ENCODE measurements at places on chromosomes 6 and 20.

DNA sequence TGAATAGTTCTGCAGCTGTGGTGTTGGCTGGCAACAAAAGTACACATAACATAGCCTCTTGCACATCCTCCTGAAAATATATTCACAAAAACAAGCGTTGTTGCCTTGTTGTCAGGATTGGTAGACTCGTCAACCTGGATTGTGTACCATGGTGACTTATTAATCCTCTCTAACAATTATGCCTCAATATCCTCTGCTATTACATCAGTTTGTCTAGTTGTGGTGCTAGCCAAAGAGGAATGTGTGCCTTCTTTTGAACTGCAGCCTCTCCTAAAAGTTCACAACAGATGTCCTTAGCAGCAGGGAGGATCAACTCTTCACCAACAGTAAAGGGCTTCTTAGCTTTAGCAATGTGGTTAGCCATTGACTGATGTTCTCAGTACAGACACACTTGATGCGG is 3.6 kb upstream of the SF3B5 start:
- no peak for DNase-seq

DNA sequence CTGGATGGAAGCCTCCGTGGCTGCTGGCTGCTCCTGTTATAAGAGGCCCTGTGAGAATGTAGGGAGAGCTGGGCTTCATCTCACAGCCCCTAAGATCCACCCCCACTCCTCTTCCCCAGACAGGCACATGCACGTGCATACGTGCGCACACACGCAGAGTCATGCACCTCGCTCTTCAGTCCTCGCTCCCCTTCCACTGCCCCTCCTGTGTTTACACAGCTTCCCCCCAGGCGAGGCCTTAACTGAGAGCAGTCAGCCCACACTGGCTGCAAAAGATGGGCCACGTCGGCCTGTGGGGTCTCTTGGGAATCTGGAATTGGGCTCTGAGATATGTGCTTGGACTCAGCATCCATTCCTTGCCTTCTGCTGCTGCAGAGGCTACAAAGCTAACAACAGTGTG is 35.2 kb upstream of the MLN start:
- DNase-seq, result no peak

DNA sequence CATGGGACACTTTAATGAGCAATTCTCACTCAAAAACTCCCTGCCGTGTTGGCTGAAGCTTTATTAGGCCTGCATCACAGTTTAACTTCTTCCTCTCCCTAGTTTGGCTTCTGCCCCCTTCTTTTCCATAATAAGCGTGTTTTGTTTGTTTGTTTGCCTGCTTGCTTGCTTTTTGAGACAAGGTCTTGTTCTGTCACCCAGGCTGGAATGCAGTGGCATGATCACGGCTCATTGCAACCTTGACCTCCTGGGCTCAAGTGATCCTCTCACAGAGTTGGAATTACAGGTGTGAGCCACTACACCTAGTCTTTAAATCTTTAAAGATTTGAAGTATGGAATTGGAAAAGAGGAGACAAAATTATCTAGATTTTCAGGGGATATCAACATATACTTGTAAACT is 25.4 kb upstream of the DNAAF9 start:
- no peak for DNase-seq

- DNase-seq, result peak; percentile 85
Measured at GRCh38 chr6:136113736-136114173, 136.4 kb downstream of the MTFR2 start.

GRCh38 chr20:47800623-47801022 is 15.3 kb upstream of the SULF2 start:
- DNase-seq, result no peak

GRCh38 chr6:56821005-56821432 is 133.9 kb upstream of the BEND6 start:
- no peak for DNase-seq

- no peak for DNase-seq
Measured at GRCh38 chr6:14458669-14459266, 341.2 kb downstream of the CD83 start.

DNA sequence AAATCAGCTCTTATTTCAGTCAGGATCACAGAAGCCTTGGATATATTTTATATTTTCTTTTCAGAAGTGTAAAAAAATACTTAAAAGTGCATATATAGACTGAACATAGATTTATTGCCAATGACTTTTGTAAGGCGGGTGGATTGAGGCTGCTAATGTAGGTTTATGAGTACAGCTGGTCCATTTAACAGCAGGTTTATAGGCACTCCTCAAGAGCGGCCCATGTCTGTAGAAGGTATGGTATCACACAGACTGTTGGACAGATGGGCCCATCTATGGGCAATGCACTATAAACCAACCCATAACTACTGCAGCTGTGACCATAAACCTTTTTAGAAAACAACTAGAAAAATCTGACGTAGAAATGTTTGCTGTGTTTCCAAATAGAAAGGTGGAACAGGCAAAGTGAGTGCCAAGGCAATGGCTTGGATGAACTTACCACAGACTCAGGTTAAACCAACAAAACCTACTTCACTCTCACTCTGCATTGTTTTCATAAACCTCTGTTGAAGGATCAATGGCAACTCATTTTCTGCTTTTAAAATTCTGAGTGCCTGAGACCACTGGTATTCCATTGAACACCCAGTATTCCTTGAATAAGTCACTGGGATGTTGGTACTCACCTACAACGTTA is 170.6 kb upstream of the EYA4 start:
- no peak for DNase-seq

DNA sequence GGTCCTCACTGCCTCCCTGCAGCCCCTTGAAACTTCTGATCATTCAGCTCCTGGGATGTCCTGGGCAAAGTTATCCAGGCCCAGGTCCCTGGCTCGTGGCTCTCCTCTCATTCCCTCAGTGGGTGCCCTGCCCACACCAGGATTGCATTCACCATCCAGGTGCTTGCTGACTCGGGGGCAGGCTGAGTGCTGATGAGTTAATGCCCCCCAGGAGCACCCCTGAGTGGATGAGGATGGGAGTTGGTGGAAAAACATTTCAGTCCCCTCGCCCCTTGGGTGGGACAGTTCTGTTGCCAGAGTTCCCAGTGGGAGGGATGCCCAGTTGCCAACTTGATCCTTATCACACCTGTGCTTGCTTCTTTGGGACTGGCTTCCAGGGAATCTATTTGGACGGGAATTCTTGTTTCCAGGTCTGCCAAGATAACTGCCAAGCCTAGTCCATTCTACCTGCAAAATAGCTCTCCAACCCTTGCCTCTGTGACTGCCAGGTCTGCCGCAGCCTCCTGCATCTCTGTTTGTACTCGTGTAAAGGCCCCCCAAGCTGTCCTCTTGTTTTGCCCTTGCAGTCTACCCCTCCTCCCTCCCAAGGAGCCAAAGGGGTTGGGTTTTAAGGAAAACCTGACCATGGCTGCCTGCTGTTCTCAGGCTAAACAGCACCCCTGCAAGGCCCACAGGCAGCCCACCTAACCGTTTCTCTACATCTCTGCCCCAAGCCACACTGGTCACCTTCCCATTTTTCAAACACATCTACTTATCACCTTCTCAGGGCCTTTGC is 11.6 kb upstream of the RSPO4 start:
- DNase-seq, result no peak

DNA sequence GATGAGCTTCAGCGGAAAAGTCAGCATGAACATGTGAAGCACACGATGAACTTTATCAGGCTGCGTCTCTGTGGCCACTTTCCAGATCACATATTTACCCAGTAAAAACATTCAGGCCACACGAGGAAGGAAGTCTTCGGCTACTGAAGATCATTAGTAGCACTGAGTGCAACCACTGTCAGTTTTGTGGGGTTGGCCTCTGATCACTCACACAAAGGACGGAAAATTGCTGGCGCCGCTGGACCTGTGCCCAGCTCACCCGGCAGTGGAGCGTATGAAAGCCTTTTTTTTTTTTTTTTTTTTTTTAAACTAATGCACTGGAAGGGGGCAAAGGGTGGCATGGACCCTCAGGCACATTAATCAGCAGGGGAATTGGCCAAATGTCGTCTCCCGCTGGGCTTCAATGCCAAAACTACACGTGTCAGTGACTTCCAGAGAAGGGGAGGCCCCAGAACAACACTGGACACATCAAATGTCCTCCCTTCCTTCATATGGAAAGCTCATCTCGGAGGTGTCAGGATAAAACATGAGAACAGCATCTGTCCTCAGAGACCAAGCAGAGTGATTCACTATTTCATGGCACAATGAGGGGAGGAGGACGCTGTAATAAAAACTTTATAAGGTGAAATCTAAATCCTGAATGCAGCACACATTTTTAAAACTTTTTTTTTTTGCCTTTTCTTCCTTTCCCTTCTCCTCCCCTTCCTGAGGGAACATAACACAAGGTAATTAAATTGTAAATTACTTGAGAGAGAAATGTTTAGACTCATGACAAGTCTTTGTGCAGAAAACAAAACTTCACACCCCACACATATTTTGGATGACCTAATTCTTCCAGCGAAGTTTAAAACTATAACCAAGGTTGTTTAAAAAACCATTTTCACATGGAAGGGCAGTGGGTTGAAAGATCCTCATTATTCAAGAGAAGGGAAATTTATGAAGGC is 223.4 kb downstream of the FOXC1 start:
- DNase-seq, result peak; percentile 70

GRCh38 chr6:30894381-30894780 is 10.1 kb downstream of the DDR1 start:
- DNase-seq, result no peak

- DNase-seq, result no peak
Measured at GRCh38 chr6:34319471-34319885, 70.7 kb upstream of the SMIM29 start.

DNA sequence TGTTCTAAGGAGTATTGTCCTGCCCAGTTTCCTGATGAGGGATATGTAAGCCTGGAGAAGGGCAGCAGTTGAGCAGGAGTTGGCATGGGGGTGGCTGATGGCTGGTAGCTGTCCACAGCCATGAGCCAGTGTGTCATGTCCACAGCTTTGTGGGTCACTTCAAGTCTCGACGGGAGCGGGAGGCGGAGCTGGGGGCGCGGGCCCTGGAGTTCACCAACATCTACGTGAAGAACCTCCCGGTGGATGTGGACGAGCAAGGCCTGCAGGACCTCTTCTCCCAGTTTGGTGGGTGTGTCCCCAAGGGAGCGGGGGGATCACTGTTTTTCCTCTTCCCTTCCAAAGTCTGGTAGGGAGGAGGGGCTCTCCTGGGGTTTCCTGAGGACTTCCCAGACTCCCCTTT is 8.9 kb downstream of the PABPC1L start:
- no peak for DNase-seq

DNA sequence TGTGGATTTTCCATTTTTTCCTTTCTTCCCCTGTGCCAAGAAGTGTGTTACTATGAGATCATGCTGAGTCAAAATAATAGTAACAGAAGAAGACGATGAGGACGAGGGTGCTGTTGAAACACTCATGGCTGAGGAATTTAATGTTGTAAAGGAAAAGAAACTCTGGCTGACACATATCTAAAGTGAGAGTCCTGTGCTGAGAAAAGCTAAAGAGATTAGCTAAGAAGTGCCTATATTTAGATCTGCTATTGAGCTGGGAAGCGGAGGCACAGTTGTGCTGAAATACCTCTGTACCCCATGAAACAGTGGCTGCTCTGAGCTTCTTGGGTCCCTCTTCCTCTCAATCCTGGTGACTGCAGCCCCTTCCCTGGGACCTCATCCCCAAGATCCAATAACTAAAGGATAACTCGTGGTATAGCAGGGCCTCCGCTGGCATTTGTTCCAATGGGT is 1.1 kb upstream of the SYTL3 start:
- DNase-seq, result peak; percentile 56

DNA sequence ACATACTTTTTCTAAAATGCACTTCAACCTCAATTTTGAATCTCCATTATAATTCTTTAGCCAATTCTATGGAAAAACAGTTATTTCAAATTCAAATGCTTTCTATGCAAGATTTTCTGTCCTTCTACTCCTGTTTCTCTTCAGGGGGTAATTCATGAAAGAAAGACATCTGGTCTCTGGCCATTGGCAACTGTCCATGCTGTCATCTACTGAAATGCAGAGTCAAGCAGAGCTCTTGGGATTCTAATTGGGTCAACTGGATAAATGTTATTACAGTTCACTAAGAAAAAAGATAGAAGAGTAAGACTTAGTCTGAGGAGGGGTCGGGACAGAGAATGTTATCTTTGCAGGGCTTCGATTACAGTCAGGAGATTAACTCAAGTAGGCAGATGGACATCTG is 22.0 kb upstream of the BMP5 start:
- DNase-seq, result no peak

DNA sequence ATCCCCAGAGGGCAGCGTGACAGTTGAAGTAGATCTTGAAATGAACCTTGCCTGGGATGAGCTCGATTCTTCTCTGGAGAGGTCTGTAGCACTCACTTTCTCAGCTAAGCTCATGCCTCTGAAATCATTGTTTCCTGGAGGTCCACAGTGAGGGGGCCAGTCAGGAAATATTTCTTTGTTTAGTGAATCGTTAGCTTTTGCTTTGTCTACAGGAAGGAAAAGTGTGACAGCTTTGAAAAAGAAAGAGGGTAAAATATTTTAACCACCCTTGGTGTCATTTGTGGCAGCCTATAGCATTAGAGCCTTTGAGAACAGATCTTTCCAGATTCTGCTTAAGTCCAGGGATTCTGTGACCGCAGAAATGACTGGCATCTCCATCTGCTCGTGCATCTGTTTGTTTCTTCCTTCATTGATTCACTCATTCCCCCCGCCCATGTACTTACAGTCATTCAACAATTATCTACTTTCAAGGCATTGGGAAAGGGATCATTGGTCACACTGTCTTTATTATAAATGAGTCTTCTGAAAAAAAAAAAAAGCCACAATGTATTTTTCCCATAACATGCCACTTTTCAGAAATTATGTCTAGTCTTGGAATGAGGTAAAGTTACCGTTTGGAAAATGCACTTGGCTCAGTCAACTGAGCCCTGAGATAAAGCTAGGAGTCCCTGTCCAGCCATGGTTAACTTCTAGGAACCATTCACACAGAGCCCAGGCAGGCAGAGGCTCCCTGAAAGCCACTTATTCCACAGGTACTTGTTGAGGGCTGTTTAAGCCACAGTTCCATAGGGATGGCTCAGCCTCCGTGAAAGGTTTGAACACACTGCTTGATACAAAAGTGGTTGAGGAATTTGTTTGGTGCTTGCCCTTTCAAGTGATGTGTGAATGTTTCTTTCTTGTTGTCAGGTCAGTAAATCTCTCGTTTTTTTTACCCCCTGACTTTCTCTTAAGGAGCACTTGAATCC is 86.0 kb downstream of the TIAM2 start:
- no peak for DNase-seq

GRCh38 chr6:14455427-14455826 is 337.9 kb downstream of the CD83 start:
- no peak for DNase-seq

DNA sequence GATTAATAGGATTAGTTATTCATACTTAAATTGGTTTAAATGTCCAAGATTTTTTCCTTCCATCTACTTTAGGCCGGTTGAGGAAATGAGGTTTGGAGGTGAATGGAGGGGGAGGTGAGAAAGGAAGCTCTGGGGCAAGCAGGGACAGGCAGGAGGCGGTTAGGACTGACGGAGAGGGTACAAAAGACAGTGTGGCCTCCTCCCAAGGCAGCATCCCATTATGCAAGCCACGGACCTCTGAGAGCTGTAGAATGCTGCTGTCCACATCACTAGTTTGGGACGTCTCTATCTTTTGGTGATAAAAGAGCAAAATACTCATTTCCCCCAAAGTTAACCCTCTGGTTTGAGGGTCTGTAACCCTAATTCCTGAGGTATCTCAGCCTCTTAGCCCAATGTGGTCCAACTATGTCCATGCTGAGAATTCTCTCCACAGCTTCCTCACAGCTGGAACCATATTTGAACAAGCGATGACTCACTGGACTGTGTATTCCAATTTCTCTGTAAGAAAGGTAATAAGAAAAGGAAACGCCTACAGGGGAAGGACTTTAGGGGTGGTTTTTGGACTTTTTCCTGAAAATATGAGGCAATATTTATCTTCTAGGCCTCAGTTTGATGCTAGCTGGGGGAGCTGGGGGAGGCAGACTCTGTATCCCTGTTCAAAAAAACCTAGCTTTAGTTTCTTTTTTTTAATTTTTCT is 172.2 kb downstream of the TFAP2B start:
- no peak for DNase-seq
